Retina (tissue), 1 donor: ENCODE measurements at places on chromosomes 11 and 22.
A peak's percentile ranks its signal among the peaks of the same experiment; 100 is the strongest.

DNA sequence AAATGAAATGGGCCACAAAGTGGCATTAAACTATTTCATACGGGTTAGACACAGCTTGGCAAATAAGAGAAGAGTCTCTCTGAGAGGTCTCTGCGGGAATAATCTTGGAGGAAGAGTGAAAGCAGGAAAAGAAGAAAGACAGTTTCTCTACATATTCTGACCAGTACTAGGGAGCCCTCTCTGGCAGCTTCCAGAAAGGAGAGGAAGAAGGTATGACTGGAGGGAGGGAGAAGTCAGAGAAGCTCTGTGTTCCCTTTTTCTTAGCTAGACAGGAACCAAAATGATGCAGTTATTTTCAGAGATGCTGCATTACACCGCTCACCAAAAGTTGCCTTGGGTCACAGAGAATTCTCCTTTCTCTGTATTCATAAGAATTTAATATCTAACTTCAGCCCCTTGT is 382.1 kb downstream of the KCNA4 start:
- DNase-seq: no peak

- no peak for DNase-seq
These were observed 46.3 kb downstream of the AMOTL1 start for GRCh38 chr11:94814272-94814976.

DNA sequence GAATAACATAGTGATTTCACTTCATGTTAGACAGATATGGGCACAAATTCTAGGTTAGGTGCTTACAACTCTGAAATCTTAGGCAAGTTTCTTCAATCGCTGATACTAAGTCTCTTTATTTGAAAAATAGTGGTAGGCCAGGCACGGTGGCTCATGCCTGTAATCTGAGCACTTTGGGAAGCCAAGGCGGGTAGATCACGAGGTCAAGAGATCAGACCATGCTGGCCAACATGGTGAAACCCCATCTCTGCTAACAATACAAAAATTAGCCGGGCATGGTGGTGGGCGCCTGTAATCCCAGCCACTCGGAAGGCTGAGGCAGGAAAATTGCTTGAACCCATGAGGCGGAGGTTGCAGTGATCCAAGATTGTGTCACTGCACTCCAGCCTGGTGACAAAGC is 729.4 kb downstream of the METTL15 start:
- DNase-seq: no peak

- no peak for DNase-seq
These were observed 936 bp downstream of the IL17REL start for GRCh38 chr22:50011447-50012210.

GRCh38 chr11:41519696-41520095 is 60.2 kb upstream of the LRRC4C start:
- DNase-seq: no peak

DNA sequence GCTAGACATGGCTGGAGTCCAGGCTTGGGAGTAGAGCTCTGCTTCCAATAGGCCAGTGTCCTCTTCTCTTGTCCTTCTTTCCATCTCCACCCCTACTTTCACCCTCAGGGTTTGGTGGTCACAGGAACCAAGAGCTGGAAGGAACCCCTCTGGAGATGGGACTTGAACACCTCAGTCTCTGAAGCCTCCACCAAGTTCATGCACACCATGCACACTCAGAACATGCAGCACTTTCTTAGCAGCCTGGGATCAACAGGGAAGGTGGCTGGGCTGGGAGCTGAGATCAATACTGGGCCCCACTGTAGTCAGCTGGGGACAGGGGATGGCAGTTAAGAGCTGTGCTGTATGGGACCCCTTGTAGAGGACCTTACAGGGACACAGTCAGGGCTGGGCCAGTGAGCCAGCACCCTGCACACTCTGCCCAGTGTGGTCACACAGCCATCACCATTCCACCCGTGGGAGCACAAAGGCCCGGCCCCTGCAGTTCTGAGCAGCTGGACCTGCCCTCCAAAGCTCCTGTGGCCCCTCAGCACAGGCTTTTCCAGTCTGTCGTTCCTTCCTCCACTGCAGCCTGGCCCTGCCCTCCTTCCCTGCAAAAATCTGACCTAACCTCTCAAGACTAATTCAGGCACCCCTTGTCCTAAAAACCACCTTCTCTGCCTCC is 47.7 kb downstream of the GAB4 start:
- DNase-seq: no peak

GRCh38 chr22:24510637-24511625 is 15.8 kb downstream of the UPB1 start:
- DNase-seq: no peak

DNA sequence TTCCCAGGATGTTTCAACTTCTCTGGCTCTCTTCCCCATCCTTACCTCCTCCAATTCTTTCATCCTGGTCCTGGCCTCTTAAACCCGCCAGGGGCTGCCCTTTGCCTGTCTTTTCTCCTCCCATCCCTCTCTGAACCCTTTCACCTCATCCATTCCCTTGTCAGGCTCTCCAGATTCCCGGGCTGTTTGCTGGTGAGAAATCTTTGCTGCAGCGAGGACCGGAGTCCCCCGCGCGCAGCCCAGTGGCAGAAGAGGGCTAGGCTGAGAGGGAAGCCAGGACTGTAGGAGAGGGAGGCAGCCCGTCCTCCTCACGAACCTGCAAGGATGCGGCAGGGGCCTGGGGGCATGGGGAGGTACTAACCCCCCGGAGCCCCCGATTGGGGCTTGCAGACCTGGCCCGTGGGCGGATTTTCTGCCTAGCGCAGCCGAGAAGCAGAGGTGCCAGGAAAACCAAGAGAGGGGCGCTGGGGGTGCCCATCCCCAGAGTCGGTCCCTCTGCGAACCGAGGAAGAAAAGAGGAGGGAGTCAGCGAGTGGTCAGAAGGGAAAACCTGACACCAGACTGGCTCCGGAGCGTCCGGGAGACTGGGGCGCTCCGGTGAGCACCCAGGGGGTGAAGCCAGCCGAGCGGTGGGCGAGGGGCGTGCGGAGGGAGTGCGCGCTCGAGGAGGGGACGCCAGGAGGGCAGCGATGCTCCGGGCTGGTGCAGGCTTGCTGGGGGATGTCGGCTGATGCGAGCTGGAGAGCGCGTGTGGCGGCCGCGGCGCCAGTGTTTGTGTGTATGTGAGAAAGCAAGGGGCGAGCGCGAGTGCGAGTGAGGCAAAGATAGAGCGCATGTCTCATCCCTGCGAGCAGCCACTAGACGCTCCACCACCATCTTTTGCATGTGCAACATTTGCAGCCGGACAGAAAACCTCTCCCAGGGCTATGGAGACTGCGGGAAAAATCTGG is at the start of gene GRIA4:
Gene GRIA4 (plus strand): TSS at position 242 of the 950 bp plus-strand sequence. CDS start 925 bp downstream, outside the sequence.
- DNase-seq: peak; percentile 96

DNA sequence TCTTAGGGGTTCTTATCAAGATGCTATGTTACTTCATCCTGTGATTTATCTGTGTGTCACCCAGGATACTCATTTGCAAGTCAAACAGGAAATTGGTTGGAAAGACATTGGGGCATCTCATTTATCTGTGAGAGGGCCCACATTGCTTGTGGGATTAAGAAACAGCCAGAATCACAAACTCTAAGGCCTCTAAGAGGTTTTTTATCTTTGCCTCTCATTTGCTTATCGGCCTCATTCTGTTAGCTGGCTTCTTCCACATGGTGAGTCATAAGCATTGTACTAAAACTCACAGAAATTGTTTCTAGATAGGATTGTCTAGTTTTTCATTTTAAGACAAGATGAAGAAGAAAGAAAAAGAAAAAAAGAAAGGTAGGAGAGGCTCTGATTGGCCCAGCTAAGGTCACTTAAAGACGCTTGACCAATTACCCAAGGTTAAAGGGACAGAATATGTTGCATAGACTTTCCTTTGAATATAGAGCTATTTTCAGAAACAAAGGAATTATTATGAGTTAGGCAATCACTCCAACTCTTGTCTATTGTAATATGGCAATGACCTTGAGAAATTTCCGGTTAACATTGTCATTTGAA is 121.9 kb downstream of the ARHGAP42 start:
- DNase-seq: no peak

- DNase-seq: peak; percentile 85
These were observed 13.4 kb upstream of the NECTIN1 start for GRCh38 chr11:119742263-119742861.

DNA sequence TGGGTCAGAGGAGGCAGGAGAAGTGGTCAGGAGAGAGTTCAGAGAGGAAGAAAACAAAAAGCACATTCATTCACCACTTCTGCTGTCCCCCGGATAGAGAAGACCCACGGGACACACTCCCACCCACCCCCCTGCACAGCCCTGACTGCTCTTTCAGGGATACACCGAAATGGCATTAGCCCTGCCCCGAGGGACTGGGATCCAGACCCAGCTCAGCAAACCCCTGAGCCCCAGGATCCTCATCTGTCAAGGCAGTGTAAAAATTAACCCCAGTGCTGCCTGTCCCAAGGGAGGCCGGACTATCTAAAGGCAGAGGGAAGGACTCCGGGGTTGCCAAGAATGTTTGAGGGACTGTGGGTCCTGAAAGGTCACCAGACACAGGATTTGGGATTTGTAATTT is 31.2 kb downstream of the TPBGL start:
- no peak for DNase-seq

- DNase-seq: no peak
These were observed 130.3 kb upstream of the ARHGAP42 start for GRCh38 chr11:100556781-100557180.

DNA sequence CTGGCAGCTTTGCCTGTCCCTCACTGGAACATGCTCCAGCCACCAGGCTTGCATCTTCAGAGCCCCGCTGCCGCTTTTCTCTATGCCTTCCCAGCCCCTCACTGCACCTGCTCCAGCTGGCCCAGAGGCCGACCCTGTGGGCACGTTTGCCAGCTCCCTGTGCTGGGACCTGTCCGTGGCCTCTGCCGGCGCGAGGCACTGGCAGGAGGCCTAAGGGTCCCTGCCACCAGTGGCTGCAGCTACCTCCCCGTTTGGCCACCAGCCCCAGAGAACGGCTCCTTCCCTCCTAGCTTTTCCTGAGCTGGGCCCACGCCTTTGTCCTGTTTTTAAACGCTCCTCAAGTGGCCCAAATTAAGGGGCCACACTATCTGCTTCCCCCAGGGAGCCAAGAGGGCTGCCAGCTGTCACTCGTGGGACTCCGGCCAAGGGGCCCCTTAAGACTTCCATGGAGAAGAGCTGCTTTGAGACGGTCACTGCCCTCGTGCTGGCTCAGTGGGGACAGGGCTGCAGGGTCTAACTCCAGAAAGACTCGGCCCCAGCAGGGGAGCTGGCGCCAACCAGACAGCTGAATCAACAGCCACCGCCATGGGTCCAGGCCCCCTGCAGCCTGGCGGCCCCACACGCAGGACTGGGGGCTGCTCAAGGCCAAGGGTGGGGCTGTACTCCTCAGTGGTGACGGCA is 24.6 kb upstream of the WNT7B start:
- peak; percentile 68 for DNase-seq

GRCh38 chr11:72831521-72832300 is 17.5 kb downstream of the ATG16L2 start:
- DNase-seq: peak; percentile 86

GRCh38 chr11:74116719-74117118 is 54.1 kb downstream of the C2CD3 start:
- no peak for DNase-seq

- peak; percentile 80 for DNase-seq
These were observed 20.1 kb upstream of the BDNF start for GRCh38 chr11:27720277-27720830.

DNA sequence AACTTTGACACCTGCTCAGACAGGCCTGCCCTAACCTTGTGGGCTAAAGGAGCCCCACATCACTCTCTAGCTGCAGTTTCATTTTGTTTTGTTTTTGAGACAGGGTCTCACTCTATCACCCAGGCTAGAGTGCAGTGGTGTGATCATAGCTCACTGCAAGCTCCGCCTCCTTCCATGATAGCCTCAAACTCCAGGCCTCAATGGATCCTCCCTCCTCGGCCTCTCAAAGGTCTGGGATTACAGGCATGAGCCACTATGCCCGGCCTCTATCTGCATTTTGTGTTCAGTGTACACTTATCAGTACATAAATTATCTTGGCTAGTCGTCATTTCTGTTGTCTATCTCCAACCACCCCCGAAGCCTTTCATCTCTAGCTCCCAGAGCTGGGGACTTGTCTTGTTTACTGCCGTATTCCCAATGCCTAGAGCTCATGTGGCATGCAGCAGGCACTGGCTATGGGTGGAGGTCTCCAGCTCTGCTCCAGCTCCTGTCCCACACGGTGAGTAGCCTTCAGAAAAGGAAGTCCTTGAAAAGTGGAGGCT is 22.1 kb upstream of the PEX26 start:
- DNase-seq: no peak

GRCh38 chr11:88521399-88521798 is 183.9 kb upstream of the CTSC start:
- no peak for DNase-seq

GRCh38 chr22:34946339-34946985 is 119.5 kb upstream of the ISX start:
- DNase-seq: no peak

- no peak for DNase-seq
These were observed 516 bp downstream of the OR52J3 start for GRCh38 chr11:5046754-5047330.

DNA sequence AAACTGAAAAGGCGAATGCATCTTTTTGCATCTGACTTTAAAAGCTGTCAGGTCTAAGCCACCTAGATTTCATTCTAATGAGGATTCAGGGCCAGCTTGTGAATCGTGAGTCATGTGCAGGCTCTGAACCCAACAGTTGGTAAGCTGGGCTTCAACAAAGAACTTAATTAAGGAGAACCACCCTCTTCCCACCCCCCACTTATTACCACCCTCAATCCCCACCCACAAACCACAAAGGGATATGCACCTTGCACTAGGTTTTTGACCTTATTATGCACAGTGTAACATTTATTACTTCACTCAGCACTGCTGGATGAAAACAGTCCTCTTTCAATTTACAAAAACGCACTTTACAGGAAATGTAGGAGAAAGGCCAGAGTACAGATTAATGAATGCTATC is 94.1 kb upstream of the LIN7C start:
- no peak for DNase-seq
